ENCODE measurements at places on chromosomes 5 and 9.

GRCh38 chr9:89439571-89439970 is 58.3 kb downstream of the SEMA4D start:
- no peak for DNase-seq

- DNase-seq = peak; percentile 36
These were observed 284.5 kb downstream of the NTRK2 start for GRCh38 chr9:84953797-84954705.

- no peak for DNase-seq
These were observed 138.7 kb upstream of the ARRDC3 start for GRCh38 chr5:91521785-91522184.

- DNase-seq = no peak
These were observed 50.3 kb downstream of the SPATA31D1 start for GRCh38 chr9:82038897-82039296.

DNA sequence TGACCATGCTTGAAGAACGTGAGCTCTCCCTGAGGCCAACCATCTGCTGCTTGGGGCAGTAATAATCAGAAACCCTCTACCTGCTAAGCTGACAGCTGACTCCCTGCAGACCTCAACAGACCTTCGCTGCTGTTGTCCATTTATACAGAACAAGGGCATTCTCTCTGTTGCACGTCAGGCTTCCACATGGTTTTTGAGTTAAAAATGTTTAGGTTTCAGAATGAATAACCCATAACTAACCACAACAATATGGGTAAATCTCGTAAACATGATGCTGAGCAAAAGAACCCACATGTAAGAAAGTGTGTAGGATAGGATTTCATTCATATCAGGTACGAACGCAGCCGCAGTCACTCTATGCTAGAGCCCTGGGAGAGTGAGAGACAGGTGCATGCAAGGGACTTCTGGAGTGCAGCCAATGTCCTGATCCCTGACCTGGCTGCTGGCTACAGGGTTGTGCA is 348.5 kb downstream of the MED10 start:
- no peak for DNase-seq

- no peak for DNase-seq
These were observed 32.5 kb downstream of the FAM240B start for GRCh38 chr9:38687389-38687842.

DNA sequence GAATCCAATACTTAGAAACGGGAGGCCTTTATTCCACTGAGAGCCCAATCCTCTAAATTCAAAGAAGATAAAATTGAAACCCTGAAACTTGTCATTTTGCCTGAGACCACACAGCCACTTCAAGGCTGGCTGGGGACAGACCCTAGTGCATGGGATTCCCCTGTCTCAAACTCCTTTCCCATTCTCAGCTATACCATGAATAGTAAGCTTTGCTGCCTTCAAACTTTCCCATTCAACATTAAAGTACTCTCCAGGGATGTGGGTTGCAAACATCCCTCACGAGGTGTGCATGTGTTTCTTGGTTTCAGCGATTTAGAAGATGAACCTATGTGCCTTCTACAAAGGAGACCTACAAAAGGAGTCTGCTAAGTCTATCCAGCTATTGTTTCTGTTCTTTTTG is 64.6 kb downstream of the GABRB2 start:
- no peak for DNase-seq

DNA sequence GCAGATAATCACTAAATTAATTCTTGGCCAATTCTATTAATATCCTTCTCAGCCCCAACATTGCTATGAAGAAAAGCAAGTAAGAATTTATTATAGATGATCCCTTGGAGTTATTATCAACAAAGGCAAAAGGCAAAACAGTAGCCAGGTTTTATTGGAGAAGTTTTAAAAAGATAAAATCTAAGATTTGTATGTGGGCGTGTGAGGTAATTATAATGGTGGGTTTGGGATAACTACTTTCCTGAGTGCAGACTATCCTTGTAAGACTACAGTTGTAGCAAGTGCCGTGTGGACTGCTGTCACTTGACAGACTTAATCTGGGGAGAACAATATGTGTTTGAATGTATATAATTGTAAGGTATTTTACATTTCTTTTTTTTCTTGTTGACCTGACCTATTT is 23.2 kb downstream of the SLC31A1 start:
- DNase-seq = no peak

DNA sequence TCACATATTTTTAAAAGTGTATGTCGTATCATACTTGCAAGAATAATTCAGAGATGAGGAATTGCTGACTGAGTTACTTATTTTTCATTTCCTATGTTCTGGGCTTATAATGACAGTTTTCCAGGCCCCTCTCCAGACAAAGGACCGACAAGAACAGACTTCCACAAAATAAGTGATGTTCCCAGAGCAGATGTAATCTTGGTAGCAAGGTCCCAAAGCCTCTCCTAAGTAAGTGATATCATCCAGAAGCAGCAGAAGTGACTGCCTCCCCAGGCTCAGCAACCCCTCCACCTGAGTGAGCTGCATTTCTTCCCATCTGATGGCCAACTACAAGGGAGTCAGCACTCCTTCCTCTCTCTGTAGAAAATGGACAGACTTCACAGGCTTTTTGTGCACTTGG is 57.1 kb downstream of the SEMA6A start:
- DNase-seq = no peak

DNA sequence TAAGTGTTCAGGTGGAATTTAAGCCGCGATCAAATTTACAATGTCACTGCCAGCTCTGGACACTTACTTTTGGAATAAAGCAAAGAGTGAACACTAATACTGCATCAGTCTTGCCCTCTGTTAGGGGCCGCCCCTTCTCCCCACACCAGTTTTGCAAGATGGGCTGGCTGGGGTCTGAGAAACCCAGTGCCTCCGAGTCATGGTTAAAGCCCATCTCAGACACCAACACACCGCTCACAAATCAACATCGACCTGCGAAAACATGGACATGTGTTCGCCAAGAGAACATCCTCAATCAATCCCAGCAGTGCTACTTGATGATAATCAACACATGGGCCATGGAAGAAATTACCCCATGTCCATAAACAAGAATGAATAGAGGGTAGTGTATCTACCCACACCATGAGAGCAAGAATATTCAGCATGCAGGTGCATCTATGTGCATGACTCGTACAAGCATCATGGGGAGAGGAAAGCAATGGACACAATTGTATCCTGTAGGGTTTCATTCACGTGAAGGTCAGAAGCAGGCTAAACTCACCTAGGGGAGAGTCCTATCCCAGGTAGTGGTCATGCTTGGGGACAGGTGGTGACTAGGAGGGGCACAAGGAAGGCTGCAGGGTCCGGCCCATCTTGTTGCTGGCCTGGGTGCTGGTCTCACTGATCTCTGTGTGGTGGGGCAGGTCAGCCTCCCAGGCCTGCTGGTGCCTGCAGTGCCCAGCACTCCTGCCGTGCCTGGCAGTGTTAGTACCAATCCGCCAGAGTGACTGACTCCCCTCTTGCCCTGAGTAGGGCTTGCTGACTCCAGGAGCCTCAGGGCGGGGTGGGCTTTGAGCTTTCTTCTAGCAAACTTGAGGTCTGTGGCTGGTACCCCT is 5.0 kb downstream of the S1PR3 start:
- no peak for DNase-seq

- DNase-seq = no peak
These were observed 261.5 kb downstream of the RAB3C start for GRCh38 chr5:58844395-58844794.

DNA sequence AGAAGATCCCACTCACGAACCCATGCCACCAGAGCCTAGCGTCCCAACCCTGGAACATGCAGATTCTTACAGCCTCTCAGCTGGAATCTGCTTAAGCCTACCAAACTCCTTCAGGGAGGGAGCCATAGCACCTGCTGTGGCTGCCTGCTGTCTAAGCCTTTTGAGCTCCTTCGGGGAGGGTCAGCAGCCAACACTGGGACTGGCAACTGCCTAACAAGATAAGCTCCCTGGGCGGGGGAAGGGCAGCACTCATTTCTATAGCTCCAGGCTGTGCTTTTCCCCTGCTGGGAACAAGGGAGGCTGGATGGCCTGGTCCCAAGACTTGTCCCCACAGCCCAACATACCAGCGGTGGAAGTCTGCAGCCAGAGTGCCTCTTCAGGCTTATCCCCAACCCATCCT is 199.1 kb upstream of the OR13F1 start:
- no peak for DNase-seq

DNA sequence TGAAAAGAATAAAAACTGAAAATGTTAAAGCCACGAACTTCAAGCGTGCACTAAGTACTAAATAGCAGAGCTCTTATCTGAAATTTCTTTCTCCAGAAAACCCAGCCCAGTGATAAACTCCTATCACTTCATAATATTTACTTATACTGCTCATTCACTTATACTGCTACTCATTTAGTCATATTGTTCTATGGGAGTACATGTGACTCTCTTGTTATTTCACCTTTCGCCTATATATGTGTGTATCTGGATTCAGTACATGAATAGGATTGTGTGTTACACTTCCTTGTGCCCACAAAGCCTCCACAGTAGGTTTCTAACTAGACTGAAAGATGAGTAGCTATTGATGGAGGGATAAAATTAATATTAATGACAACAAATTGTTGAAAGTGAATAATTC is 526.8 kb upstream of the GRAMD2B start:
- no peak for DNase-seq

DNA sequence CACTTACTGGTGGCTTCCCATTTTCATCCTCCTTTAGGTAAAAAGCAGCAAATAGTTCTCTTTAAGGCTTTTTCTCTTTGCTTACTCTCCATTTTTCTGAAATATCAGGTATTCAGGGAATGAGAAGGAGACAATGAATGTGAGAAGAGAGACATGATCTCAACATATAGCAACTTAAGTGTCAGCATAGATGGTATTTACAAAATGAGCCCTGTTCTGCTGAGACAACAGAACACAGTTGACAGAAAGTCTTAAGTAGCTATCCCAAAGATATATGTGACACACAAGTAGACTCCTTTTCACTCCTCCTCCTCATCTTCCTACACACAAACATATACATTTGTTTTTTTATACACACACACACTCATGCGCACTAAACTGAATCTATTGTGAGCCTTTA is 649.3 kb upstream of the WWC1 start:
- DNase-seq = no peak

DNA sequence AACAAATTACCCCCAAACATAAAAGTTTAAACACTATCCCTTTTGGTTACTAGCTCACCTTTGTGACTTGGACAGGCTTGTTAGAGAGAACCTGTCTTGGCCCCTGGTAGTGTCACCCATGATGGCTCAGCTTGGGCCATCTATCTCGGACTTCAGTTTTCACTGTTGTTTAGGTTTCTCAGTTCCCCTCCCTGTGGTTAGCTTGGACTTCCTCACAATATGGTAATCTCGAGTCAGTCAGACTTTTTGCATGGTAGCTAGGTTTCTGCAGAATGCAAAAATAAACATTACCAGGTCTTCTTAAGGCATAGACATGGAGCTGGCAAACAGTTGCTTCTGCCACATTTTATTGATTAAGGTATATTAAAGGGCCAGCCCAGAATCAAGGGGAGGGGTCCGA is 324.3 kb upstream of the RORB start:
- DNase-seq = no peak

DNA sequence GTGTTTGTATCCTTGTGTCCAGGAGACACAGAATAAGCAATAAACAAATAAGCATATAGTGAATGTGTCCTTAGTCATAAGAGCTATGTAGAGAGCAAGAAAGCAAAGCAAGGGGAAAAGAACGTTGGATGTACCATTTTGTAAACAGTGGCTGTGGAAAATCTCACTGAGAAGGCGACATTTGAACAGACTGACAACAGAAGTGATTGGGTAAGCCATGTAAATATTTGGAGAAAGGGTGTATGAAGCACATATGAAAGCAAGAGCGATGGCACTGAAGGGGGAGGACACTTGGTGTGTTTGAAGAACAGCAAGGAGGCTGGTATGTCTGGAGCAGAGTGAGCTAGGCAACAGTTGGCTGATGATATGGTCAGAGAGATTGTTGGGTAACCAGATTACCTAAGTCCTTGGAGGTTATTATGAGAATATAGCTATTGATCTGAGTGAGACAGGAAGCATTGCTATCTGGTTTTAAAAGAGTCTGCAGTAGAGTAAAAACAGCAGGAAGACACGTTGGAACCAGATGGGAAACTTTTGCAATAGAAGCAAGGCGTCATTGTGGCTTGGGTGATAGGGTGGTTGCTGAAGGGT is 115.5 kb upstream of the IL7R start:
- DNase-seq = no peak

DNA sequence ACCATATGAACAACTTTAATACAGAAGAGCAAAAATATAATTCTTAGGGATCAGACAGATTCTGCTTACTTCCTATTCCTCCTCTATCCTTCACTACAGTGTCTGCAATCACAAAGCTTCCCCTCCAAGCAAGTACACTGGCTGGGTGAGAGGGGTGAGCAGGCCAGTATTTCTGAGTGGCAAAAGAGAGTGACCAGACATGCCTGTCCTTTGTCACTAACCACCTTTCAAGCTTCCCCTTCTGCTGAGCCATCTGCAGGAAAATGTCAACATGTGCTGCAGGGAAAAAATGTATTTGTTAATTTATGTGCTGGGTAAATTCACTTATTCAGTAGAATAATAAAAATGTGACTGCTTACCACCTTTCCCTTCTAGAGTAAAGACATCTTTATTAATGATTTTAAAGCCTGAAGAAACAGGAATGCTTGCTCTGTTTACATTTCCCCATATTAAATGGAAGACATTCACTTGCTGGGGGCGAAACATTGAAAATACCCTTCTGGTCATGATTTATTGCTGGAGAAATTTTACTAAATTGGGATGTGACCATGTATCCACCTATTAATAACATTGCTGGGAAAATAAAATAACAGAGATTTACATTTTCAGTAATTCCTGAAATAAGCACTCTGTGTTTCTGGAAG is 84.9 kb downstream of the SPOCK1 start:
- no peak for DNase-seq

DNA sequence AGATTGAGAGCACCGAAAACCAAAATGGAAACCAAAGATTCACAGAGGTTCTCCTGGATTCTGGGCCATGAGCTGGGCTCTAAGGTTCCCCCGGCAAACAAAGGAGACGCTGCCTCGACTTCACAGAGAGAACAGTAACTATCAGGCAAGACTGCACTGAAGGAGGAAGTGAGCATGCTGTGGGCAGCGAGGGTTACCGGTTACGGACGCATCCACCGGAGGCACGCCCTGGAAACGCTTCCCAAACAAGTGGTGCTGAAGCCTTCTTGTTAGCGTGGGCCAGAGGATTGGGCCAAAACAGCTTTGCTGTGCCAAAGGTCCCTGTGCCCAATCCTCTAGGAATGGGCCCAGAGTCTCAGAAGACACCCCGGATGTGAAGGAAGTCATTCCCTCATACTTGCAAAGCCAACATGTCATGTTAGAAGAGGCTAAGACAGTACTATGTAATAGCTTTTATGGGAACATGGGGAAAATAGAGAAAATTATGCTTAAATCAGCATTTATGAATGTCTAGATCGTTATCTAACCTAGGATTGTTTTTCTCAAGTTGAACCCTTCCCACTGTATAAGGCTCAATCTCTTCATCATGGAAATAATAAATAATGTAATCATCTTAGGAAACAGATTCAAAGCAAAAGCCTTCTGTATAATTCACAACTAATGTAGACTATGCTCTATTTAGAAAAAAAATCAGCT is 145.4 kb downstream of the GABBR2 start:
- no peak for DNase-seq

DNA sequence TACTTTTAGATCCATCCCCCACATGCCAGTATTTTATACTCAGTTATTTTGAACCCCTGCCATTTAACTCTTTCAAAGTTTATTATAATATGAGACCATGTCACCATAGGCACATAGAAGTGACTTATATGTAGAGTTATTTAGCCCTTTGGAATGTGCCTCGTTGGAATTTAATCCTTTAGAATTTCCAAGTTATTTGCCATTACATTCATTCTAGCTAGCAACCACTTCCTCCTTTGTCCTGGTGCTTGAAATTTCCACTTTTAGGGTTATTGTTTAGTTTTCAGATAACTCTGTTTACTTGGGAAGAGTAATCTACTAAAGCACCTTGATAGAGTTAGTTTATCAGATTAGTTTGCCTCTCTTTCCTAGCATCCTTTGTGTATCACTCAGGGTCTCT is 82.8 kb upstream of the TLE1 start:
- no peak for DNase-seq
